ENCODE measurements at places on chromosomes 4 and X.

DNA sequence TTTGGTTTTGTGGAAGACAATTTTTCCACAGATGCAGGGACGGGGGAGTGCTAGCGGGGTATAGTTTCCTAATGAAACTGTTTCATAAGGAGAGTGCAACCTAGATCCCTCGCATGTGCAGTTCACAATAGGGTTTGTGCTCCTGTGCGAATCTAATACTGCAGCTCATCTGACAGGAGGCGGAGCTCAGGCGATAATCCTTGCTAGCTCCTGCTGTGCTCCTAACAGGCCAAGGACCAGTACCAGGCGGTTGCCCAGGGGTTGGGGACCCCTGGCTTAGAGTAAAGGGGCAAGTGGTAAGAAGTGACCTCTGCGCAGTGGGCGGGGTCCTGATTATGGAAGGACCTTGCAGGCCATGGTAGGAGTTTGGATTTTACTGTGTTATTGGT, 3.8 kb downstream of the SCML1 start:
- no peak for DNase-seq

- peak; percentile 64 for DNase-seq
Observed at GRCh38 chrX:8971116-8971515, 62.8 kb downstream of the FAM9B start.

GRCh38 chr4:173651651-173652282, 121.7 kb upstream of the HAND2 start:
- no peak for DNase-seq

DNA sequence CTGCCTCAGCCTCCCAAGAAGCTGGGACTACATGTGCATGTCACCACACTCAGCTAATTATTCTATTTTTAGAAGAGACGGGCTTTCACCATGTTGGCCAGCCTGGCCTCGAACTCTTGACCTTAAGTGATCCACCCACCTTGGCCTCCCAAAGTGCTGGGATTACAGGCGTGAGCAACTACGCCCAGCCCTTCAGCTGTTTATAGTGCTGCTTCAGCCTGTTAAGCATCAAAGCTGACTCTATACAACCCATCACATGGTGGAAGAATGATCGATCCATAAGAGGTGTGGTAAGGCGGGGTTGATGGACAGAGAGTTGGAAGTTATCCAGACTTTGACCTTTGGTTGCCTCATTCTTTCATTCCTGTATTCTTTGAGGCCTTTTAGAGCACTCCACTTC, 56.2 kb upstream of the RAPGEF2 start:
- DNase-seq, result no peak

- no peak for DNase-seq
Observed at GRCh38 chr4:47915378-47915777, 995 bp upstream of the NFXL1 start.

- DNase-seq, result no peak
Observed at GRCh38 chrX:27186671-27187070, 276.5 kb downstream of the PPP4R3C start.

DNA sequence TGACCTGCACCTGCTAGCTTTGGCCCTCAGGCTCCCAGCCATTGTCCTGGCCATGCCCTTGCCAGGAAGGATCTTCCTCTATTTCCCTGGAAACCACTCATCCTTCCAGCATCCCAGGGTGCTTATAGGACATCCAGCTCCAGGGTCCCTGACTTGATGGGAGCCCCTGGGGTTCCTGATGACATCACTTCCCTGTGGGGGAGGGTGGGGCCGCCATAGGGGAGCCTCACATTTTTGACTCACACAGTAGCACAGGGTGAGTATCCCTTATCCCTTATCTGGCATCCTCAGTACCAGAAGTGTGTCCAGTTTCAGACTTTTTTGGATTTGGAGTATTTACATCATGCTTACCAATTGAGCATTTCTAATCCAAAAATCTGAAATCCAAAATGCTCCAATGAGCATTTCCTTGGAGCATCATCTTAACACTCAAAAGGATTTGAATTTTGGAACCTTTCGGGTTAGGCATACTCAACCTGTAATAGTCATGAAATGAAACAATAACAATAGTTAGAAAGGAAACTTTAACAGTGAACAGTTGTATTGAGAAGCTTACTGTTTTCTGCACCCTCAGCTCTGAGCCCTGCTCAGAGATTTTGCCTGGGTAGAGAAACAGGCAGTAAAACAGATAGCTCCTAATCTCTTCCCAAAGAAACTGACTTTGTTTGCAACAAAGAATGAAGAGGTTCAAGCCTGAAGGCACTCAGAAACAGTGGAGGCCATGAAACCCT, 22.1 kb downstream of the TNIP2 start:
- DNase-seq, result no peak

DNA sequence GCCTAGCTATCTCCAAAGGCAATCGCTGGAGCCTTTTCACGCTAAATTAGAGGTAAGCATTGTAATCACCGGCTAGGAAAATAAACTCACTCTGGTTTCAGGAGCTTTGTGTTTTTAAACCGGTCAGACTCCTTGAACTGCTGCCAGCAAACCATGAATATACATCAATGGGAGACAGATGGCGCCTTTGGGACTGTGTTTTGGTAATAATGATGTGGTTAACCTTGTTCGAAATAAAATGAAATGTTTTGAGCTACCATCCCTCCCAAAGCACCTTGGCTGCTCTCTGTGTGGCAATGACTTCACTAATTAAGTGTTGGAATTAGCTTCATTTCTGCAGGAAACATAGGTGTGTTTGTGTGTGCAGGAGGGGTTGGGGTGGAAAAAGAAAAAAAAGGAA, 65.3 kb downstream of the CLNK start:
- no peak for DNase-seq

GRCh38 chr4:152785639-152786615, 6.2 kb downstream of the ARFIP1 start:
- no peak for DNase-seq

GRCh38 chr4:74093981-74094623, 4.9 kb downstream of the CXCL2 start:
- no peak for DNase-seq

- no peak for DNase-seq
Observed at GRCh38 chr4:186839122-186840037, 115.7 kb upstream of the FAT1 start.

DNA sequence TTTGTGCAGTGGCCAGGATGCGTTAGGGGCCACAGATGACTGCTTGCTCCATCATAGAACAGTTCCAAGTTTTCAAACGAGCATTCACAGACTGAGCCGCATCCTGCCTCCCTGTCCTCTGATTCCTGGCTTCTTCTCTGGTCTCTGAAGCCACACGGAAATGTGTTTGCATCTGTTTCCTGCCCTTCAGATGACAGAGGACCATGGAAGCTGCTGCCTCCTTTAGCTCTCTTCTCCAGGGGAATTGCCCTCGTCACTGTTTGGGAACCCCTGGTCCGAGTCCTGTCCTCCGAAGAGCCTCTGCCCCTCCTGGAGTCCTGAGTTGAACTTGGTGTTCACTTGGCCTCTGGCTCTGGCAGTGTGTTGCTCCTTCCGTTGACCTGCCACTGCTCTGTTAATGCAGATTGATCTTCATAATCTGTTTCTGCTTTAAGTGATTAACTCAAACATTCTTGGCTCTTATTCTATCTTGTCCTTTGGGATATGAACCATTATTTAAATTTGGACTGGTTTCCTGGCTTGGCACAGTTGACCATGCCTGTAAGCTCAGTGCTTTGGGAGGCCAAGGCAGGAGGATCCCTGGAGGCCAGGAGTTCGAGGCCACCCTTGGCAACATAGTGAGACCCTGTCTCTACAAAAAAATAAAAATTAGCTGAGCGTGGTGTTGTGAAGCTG, 96.0 kb downstream of the PTTG2 start:
- no peak for DNase-seq

DNA sequence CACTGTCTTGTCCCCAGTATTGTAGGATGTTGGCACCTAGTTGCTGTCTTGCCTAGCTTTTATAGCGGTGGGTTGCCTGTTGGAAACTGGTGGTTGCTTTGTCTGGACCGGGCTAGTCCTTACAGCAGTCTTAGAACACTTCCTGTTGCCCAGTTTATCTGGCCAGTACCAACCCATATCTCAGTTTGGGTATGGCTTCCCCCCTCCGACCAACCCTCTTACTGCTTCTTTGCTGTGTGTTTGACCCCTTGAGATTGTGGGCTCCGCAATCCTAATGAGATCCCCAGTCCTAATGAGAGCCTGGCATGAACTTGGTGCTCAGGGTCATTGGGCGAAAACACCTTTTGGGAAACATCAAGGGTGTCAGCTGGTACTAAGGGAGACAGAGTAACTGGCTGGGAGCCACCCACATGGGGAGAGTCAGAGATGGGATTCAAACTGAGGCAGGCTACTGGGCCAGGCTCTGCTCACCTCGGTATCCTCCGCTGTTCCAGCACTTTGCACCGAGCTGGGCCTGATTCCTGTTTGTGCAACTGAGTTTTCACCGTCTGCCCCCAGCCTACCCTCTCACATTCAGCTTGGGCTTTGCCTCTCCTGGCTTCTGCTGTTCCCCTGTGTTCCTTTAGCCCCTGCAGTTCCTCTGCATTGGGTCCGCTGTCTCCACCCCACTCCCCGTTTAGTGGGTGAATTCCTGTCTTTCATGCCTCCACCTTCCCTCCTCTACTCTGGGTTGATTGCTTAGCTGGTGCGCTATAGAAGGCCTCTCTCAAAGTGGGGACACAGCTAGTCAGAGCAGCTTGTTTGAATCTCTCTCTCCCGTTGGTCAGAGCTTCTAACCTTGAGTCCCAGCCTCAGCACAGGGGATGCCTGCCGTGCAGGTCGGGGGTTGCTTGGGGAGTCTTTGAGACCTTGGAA, 1.6 kb downstream of the TBC1D14 start:
- DNase-seq, result no peak

- DNase-seq, result no peak
Observed at GRCh38 chr4:142312391-142312790, 533.7 kb downstream of the INPP4B start.

DNA sequence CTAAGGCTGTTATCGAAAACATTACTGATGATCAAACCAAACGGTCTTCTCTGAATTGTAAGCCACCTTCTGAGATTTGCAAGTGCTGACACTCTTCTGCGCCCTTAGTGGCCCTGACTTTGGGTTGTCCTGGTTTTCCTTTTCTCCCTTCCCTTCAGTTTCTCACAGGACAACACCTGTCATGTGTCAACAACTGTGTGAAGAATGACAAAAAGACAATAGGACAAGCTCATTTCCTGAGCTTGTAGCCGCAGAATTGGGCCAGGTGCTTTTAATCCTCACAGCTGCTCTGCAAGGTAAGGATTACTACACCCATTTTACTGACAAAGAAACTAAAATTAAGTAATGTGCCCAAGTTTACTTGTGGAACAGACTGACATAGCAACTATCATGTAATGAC, 44.9 kb upstream of the TXK start:
- no peak for DNase-seq

DNA sequence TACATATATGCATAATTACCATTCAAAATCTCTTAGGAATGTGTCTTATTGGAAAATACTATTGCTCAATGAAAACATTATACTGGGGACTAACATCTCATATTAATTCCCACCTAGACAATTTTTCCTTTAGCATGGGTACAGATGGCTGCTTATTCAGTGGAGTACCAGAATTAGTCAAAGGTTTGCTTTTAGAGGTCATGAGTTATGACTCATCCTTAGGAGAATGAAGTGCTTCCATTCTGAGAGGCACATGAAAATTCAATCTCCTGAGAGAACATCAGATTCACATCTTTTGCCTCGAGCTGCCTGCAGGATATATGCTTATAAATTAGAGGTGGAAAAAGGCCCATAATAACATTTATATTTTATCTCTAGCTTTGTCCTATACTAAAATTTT, 378.0 kb upstream of the DMD start:
- no peak for DNase-seq

DNA sequence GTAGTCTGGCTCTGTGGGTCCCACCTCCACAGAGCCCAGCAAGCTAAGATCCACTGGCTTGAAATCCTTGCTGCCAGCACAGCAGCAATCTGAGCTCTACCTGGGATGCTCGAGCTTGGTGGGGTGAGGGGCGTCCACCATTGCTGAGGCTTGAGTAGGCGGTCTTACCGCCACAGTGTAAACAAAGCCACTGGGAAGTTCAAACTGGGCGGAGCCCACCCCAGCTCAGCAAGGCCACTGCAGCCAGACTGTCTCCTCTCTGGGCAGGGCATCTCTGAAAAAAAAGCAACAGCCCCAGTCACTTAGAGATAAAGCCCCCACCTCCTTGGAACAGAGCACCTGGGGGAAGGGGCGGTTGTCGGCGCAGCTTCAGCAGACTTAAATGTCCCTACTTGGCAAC, 243.2 kb upstream of the POF1B start:
- DNase-seq, result no peak

GRCh38 chrX:132615391-132616131, 126.7 kb upstream of the MBNL3 start:
- no peak for DNase-seq

DNA sequence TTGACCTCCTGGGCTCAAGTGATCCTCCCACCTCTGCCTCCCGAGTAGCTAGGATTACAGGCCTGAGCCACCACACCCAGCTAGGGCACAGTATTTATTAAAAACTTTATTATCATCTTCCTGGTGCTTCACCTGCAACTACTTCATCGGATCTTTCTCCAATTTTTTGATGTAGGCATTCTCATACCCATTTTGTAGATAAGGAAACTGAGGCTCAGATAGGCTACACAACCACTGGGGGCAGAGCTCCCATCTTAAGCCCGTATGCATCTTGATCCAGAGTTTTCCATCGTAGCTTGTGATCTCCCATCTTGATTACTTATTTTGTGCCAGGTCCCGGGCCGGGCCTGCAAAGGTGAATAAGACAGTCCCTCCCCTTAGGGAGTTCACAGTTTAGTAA, 68.1 kb upstream of the BCOR start:
- DNase-seq, result no peak

- DNase-seq, result no peak
Observed at GRCh38 chrX:29728639-29729038, 486.7 kb upstream of the MAGEB2 start.

DNA sequence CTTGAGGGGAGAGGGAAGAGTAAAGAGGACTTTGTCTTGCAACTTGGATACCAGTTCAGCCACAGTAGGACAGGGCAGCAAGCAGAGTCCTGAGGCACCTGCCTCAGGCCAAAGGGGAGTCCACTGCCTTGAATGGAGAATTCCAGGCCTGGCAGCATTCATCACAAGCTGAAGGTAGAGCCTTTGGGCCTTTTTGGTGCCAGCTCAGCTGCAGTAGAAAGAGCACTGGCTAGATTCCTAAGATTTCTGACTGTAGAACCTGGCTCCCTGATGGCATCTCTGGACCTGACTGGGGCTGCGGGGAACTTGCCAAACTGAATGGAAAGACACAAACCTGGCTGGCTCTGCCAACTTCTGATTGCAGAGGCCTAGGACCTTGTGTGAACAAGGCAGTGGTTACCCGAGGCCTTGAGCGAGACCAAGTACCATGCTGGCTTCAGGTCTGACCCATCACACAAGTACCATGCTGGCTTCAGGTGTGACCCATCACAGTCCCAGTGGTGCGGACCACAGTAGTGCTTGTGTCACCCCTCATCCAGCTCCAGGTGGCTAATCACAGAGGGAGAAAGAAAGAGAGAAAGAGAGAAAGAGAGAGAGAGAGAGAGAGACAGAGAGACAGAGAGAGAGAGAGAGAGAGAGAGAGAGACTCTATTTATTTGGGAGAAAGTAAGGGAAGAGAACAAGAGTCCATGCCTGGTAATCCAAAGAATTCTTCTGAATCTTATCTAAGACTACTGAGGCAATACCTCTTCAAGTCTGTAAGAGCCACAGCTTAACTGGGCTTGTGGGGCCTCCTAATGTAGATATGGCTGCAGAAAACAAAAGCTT, 137.6 kb upstream of the SPIN4 start:
- no peak for DNase-seq

All from CD4-positive, alpha-beta T cell (primary cell).